Activated CD8-positive, alpha-beta T cell treated with anti-CD3 and anti-CD28 coated beads, Interleukin-2, amount 10 ng/mL, durations not matched to agents 7 days and 5 days (primary cell): ENCODE measurements at places on chromosomes 6 and 20. TPM values are rescaled to one million over a fixed set of nuclear protein-coding genes. Genes with fewer than 3 reads are reported as not detected.
A peak's percentile ranks its signal among the peaks of the same experiment; 100 is the strongest.

DNA sequence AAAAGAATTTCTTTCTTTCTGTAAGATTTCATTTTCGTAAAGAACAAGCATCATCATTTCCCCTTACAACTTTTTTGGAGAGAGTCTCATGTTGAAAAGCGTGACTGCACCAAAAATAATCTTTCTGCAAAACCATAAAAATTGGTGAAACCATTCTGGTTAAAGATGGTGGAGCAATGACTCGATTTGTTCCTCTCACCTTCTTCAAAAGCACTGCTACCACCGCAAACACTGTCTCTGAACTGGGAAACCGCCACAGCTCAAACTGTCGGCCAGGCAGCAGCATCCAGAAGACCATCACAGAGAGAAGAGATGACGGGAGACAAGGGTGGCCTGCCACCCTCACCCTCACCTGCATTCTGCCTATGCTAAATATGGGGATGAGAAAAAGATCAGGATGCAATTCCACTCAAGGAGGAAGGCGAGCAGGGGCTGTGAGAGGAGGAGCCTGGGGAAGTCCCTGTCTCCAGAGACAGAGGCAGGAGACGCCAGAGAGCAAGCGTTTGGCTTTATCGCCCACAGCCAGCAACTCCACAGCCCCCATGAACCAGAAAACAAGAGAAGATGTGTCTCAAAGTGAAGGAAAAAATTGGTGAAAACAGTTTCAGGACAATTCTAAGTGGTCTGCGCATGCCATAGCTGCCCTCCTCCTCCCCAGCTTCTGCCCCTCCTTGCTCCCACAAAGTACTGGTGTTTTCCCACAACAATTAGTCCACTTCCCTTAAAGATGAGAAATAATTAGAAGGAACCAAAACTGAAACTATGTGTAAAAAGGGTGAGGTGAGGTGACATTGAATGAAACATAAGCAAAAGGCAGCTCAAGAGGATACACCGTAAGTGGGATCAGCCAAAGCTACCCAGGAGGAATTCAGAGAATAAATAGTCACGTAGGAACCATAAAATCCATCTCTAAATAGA, 255.5 kb downstream of the KIF16B start:
- no peak for DNase-seq

GRCh38 chr6:132961610-132962009, 147.2 kb downstream of the RPS12 start:
- no peak for DNase-seq

- DNase-seq = no peak
Measured at GRCh38 chr20:1331801-1332453, 3.0 kb upstream of the SDCBP2 start.

- DNase-seq = no peak
Measured at GRCh38 chr20:37574199-37574890, 46.7 kb upstream of the BLCAP start.

GRCh38 chr6:150033207-150033771, 8.0 kb upstream of the RAET1L start:
- DNase-seq = no peak

GRCh38 chr20:46699651-46700359, 9.6 kb upstream of the SLC2A10 start:
- DNase-seq = peak; percentile 34

- DNase-seq = peak; percentile 83
Measured at GRCh38 chr6:41939848-41940758, 1.5 kb downstream of the CCND3 start.

DNA sequence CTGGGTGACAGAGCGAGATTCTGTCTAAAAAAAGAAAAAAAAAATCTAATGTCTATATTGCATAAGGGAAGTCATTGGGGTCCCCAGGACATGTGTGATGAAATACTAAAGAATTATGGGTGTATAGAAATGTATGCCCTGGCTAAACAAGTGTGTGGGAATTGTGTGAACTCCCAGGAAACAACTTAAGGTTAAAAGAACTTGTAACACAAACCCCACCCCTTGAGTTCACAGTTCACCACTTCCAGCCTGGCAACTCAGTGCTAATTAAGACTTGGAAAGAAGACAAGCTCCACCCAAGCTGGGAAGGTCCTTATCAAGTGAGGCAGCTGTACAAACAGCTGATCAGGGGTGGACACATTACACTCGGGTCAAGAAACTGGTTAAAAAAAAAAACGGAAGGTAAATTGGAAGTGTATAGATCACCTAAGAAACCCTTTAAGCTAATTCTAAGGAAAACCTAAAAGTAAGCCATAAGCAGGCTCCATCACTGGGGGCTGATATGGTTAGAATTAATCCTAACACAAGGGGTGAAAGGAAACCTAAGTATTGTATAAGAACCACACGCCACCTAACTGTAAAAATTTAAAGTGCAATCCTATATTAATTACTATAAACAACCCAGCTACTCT, 25.2 kb downstream of the HLA-A start:
- no peak for DNase-seq

GRCh38 chr20:49290608-49291191, 12.8 kb upstream of the ZNFX1 start:
- DNase-seq = no peak

GRCh38 chr6:136344420-136344819, 54.8 kb upstream of the BCLAF1 start:
- DNase-seq = no peak

GRCh38 chr20:62953839-62954703, 1.6 kb downstream of the SLC17A9 start:
- peak; percentile 93 for DNase-seq

DNA sequence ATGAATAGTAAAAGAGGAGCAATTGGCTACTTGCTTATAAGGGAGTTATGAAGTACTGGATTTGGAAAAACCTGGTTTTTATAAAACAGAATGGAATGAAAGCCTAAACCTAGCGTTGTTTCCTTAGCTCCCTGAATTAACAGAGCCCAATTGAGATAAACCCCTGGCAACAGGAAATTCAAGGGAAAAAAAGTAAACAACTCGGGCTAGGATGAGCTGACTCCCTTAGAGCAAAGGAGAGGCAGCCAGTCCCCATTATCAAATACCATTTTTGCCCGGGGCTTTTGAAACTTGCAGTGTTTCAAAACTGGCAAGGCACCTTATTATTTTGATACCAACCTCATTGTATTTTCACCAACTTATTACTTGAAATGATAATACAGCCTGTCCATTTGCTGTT, 587.5 kb downstream of the CD109 start:
- DNase-seq = no peak

GRCh38 chr6:12083763-12084162, 71.7 kb downstream of the HIVEP1 start:
- no peak for DNase-seq

- DNase-seq = no peak
Measured at GRCh38 chr6:15948930-15949900, 179.7 kb upstream of the MYLIP start.

DNA sequence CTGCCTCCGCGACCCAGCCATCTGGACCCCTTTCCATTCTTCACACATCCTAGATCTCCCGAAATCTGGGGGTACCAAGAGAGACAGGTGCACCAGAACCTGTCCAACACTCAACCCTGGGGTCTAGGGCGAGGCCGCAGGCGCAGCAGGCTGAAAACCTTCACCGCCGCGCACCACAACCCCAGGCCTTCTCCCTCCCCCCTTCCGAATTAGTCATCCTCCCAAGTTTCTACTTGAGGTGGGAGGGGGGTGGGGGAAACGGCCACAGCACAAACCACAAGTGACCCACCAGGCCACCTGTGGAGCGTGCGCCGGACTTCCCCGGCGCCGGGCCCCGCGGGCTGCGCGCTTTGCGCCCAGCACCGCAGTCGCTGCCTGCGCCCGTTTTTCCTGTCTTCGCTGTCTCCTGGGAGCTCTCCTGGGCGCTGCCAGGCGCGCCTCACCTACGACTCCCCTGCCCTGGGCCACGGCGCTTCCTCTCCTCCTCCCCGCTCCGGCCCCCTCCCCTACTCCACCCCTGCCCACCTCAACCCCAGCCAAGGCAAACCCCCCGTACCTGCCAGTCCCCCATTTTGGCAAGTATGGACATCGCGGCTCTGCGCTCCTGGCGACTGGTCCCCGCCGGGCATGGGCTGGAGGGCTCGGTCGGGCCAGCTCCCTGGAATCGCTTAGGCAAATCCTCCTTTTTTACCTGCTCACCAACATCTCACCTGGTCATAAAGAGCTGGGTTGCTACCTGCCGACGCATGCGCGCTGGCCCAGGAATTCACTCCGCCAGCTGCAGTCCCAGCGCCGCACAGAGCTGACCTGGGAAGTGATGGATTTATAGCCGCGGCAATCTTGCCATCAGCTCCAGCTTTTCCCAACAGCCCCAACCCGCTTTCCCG, 4.2 kb upstream of the TFAP2A start:
- no peak for DNase-seq

DNA sequence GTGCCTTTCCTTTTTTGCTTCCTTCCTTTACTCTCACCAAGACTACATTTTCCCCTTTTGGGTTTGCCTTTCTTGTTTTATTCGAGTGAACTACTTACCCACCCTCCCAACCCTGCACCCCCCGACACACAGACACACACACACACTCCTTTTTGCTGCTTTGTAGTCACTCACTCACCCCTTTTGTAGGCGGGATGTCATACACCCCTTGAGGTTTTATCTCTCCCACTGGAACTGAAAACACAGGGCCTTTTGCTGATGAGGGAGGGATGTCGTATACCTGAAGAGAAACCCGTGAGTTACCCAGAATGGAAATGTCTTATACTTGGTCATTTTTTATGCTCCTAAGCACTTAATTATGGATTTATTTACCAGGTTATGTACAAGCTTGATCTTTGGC, 40.3 kb downstream of the NEDD9 start:
- no peak for DNase-seq

Gene CDSN
- total RNA-seq = not detected

Gene VSTM2L
- 0.21 TPM for total RNA-seq

Gene OPRL1
- total RNA-seq = 2.0 TPM

Gene HS3ST5
- total RNA-seq = not detected

Gene SYNGAP1
- 42.0 TPM for total RNA-seq
